Stromal cell of bone marrow (primary cell): ENCODE measurements at places on chromosomes 5 and 9.

DNA sequence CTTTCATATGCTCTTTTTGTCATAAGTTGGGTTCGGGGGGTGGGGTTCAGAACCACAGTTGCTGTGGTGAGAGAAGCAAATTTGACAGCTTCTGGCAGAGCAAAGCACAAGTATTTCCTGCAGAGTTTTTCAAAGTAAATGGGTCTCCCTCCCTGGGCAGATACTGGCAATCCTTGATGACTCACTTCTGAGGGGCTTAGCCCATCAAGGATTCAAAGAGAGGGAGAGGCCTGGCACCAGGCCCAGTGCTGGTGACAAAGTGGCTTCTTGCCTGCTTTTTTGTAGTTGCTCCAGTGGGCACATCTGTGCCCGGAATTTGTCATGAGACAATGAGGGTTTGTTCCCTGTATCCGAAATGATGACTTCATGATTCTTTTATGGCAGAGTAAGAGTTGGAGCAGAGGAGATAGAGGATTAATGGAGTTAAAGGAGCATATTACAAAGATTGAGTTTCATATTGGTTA lies 46.6 kb upstream of the TNC start:
- peak; percentile 31 for DNase-seq

- peak; percentile 26 for DNase-seq
Measured at GRCh38 chr9:105608721-105609598, 51.0 kb downstream of the FKTN start.

GRCh38 chr9:125325826-125326225 lies 64.2 kb downstream of the GAPVD1 start:
- no peak for DNase-seq

DNA sequence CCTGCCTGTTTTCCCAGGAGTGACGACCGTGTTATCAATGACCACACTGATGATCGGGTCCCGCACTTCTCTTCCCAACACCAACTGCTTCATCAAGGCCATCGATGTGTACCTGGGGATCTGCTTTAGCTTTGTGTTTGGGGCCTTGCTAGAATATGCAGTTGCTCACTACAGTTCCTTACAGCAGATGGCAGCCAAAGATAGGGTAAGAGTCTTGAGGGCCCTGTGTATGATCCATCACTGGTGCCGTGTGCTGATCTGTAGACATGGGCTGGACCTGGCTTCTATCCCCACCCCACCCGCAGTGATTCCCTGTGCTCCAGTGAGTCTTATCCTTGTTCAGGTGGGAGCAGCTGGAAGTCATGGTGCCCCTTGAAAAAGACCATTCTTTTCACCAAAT lies 26.0 kb downstream of the GABRP start:
- peak; percentile 28 for DNase-seq

DNA sequence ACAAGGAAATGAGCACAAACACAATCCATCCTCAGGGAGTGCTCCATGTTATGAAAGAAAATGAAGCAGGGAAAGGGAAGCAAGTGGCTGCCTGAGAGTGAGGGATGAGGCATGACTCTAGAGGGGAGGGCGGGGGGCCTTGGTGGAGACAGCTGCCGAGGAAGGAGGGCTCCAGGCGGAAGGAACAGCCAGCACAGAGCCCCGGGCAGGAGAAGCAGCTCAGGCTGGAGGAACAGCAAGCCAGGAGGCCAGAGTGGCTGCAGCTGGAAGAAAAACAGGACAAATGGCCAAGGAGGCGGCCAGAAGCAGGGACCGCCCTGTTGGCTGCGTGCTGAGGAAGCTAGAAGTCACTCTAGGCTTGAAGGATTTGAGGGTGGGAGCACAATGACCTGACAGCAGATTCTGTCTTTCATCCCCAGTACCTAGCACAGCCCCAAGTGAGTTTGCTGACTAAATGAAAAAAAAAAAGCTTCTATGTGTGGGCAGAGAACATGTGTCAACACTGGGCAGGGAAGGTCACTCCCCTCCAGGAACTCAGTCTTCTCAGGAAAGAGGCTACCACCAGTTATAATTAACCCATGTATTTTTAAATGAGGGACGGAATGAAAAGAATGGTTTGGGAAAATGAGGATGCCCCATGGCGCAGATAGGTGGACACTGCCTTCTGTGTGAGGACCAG lies 142.8 kb downstream of the DCP2 start:
- DNase-seq: no peak

DNA sequence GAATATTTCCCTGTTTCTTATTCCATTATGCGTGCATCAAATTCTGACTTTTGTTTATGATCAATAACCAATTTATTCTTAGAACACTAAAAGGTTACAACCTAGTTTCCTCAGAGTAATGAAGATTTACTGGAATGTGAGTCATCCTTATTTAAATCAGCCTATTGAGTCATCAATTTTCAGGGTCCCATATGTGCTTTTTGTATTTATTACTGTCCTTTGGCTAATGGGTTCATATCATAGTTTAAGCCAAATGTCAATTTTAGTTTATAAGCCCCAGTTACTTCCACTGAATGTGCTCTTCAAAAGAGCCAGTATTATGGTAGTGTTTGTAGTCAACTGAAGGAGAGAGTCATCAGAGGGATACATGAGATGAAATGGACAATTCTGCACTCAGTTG lies 359.2 kb downstream of the PRR16 start:
- no peak for DNase-seq

GRCh38 chr5:14235872-14236271 lies 92.7 kb downstream of the TRIO start:
- no peak for DNase-seq

DNA sequence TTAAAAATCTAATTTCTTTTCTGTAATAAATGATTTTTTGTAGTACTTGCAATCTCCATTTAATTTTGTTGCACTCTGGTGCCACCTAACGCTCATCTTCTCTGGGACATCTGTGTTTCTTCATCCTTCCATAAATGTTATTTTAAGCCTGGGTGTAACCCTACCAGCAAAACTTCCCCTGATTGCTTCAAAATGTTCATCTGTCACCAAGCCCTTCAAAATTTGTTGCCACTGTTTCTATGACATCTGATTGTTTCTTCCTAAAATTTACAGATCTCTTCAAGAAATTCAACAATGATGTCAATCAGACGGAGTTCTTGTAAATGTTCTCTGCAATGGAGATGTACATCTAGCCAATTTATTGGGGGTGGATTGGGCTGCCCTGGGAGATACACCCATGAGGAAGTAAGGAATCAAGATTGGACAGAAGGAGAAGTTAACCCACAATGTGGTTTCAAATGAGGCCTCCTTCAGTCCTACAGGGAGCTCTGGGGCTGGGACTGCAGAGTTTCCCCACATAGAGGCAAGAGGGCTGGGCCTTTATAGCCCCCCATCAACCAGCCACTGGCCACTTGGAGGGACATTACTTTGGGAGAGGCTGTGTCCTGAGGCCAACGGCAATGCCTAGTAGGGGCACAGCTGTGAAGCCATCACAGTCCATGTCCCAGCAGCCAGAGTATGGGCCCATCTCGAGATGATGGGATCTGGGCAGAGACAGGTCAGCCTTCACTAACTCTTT lies 23.3 kb downstream of the MCTP1 start:
- DNase-seq: peak; percentile 43

DNA sequence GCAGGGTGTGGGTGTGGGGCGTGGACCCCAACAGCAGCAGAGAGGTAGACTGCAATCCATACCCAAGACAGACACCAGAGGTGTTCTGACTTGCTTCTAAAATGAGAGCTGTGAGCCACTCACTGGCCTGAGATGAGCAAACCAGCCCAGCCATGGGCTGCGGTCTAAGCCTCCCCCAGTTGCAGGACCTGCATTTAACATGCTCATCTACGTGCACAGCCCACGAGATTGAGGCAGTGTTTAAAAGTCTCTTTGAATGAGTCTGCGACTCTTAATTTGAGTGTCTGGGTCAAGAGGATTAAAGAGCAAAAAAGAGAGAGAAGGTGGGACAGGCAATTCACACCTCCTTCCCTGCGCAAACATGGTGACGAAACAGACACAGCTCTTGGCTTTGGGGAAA lies 5.9 kb downstream of the SURF4 start:
- no peak for DNase-seq

DNA sequence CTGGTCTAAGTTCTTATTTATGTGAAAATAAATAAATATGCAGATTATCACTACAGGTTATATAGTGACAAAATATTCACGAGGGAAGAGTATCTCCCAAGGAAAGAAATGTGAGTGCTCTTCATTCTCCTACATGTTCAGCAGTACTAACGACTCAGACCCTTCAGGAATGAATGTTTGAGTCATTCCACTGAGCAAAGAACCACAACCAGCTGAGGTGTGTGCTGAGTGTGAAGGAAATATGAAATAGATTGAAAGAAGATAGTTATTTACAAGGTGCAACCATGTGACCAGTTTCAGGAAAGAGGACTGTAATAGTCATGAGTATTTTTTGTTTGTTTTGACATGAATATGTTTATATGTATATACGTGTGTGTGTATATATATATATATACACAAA lies 228.7 kb downstream of the TUSC1 start:
- DNase-seq: no peak

DNA sequence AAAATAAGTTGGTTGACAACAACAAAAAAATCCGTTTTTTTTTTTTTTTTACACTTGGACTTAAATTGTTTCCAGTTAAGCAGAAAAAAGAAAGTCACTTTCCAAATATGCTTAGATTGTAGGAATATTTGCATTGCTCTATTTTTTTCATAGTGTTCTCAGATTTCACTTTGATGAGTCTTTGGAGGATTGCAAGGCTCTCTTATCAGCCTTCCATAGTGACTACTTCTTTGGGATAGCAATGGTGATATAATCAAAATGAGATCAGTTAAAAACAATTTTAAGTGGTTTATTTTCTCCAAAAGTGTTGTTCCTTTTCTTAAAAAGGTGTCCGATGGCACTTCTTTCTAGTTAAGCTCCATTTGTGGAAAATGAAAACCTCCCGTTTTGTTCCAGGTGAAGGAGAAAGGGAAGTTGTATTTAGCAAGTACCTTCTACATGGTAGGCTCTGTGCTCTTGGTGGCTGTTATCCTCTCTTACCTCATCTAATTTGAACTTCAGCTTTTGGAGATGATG lies 3.9 kb downstream of the RASGRF2 start:
- no peak for DNase-seq

- no peak for DNase-seq
Measured at GRCh38 chr5:1013238-1013947, 4.8 kb downstream of the NKD2 start.

DNA sequence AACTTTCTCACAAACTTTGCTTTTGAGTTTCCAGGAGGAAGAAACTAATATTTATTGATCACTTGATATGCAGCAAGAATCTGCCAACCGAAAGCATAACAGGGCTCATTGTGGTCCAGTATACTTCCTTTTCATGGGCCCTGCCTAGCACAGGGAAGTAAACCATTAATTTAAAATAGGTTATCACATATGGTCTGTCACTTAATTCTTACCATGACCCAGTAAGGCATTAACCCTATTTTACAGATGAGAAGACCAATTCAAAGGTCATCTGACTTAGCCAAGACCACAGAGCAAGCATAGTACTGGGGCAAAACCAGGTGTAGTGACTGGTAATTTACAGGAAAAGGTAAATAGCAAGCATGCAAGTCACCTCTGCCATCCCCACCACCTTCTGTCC lies 336.9 kb upstream of the DMAC1 start:
- no peak for DNase-seq

DNA sequence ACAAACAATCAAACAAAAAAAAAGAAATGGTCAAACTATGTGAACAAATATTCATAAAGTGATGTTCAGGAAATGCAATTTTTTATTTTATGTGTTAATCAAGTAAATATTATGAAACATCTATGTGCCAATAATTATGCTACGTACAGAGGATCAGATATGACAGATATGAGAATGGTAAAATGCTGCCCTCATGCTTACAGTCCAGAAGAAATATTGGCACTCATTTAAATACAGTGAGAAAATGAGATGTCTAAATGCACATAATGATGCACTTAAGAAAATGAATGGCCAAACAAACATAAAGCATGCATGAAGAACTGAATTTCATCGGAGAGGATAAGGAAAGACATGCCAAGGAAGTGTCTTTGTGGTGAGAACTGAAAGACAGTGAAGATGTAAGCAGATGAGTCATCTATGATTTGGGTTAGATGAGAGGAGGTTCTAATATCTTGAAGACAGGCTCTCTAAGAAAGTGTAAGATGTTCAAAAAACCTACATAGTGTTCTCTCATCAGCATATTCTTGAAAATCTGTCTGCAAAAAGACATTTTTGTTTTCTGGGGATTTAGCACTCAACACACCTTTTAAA lies 1231.1 kb upstream of the ACO1 start:
- no peak for DNase-seq

DNA sequence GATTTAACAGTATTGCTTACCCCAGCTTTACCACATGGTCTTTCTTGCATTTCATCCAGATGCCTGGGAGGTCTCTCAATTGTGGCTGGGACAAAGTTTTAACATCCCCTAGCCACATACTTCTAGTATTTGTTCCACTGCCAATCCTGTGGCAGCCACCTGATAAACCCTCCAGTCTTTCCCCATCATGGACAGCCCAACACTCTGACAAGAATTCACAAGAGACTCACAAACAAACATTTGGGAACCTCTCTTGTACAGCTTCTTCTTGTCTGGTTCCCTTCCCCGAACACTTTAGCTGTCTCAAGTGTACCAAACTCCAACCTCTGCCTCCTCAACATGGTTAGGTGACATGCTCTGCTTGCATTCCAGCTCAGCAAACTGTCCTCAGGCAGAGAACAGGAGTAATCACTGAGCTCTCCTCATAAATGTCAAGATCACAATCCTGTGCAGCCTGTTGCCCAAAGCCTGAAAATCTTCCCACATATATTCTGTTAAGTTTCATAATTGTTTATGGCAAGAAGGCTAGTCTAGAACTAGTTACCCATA lies 59.7 kb downstream of the STRBP start:
- DNase-seq: no peak

- no peak for DNase-seq
Measured at GRCh38 chr5:127031863-127032232, 1.5 kb upstream of the MARCHF3 start.

- no peak for DNase-seq
Measured at GRCh38 chr5:150156027-150156368, 353 bp upstream of the PDGFRB start.

DNA sequence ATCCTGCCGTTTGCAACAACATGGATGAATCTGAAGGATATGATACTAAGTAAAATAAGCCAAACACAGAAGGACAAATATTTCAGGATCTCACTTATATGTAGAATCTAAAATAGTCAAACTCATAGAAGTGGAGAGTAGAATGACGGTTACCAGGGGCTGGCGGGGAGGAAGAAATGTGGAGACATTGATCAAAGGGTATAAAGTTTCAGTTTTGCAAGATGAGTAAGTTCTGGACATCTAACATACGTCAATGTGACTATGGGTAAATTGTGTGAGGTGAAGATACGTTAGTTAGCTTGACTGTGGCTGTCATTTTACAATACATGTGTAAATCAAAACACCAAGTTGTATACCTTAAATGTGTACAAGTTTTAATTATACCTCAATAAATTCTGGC lies 200.3 kb downstream of the SNX18 start:
- no peak for DNase-seq

GRCh38 chr5:126023994-126024441 lies 399.2 kb upstream of the GRAMD2B start:
- DNase-seq: no peak
